ENCODE measurements at places on chromosomes 7 and 10. TPM values are rescaled to one million over a fixed set of nuclear protein-coding genes. Genes with fewer than 3 reads are reported as not detected.
A peak's percentile ranks its signal among the peaks of the same experiment; 100 is the strongest.

DNA sequence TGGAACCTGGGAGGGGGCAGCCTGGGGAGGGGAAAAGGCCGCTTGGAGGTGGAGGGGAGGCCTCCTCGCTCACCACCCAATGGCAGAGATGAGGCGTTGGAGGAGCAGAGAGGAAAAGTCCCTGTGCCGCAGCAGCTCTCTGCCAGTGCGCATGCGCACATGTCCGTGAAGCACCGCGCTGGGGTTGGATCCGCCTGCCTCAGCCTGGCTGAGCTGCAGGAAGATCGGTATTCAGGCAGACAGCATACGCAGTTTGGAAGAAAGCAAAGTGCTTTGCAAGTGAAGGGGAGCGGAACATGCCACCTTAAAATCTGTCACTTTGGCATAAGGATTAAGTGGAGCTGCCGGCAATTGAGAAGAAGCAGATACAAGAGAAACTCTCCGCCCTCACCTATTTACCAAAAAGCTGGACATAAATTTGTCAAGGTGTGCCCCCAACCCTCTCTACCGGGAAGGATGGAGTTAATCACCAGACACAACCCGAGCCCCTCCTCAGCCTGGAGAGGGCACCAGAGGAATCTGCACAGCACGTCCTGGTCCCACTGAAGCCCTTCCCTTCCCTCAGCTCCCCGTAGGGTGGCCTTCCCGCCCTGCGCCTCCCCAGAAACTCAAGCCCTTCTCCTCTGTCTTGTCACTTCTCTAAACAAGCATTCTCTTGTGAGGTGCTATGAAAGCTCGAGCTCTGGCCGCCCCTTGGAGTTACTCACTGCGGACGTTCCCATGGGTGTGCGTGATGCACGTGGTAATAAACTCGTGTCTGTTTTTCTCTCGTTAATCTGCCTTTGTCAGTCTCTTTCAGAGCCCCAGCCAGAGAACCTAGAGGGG, 32.2 kb upstream of the TMEM72 start:
- DNase-seq, result peak; percentile 42

GRCh38 chr7:141785706-141786552, 4.1 kb upstream of the TAS2R5 start:
- DNase-seq, result no peak

DNA sequence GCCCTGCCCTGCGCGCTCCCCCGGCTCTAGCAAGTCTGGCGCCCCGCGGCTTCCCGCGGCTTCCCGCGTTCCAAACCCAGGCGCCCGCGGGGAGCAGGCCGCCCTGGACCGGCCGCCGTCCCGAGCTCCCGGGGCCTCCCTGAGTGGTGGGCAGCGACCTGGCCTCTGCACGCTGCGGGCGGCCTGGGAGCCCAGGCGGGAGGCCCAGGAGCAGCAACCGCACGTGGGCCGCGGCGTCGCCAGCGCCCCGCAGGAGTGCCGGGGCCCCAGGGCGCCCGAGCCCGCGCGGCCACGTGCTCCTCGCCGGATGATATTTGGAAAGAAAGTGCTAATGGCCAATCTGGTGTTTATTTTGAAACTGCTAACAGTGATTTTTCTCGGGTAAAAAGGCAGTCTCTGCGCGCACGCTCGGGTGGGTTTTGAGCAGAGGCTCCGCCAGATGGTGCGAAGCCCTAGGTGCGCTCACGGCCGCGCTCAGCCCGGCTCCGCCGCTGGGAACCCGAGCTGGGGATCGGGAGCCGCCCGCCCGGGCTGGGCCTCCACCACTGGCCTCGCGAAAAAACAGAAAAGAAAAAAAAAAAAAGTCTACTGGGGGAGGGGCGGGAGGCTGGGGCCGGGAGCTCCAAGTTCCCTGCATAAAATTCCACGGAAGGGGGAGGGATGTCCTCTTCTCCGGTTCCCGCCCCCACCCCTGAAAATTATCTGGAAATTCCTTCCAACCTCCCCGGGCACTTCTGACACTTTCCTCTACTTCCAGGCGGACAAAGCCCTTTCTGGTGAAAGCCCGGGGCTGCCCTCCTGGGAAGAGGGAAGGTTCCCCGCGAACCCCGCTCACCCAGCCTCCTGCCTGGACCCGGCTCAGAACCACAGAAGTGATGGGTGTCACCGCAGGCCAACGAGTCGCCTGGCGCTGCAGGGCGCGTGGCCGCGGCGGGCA, 4.3 kb downstream of the EBF3 start:
- no peak for DNase-seq

- DNase-seq, result no peak
Measured at GRCh38 chr10:15448598-15448997, 77.5 kb upstream of the FAM171A1 start.

GRCh38 chr10:23205972-23206642, 14.0 kb downstream of the PTF1A start:
- no peak for DNase-seq

GRCh38 chr10:100496567-100496966, 23.1 kb downstream of the SEC31B start:
- no peak for DNase-seq

DNA sequence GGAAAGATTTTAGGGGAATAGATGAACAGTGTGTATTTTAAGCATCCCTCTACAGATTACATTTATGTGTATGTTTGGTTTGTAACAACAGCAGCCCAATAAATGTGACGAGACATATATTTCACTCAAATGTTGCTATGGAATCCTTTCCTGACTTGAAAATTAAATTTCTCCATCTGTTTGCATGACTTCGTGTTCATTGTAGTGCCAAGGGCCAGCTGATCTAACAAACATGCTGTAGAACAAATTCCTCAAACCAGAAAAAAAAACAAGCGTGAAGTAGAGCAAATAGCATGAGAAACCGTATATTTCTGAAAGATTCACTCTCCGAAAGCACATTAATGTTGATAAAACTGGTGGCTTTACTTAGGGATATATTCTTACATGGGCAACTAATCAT, 87.8 kb downstream of the NRCAM start:
- DNase-seq, result no peak

DNA sequence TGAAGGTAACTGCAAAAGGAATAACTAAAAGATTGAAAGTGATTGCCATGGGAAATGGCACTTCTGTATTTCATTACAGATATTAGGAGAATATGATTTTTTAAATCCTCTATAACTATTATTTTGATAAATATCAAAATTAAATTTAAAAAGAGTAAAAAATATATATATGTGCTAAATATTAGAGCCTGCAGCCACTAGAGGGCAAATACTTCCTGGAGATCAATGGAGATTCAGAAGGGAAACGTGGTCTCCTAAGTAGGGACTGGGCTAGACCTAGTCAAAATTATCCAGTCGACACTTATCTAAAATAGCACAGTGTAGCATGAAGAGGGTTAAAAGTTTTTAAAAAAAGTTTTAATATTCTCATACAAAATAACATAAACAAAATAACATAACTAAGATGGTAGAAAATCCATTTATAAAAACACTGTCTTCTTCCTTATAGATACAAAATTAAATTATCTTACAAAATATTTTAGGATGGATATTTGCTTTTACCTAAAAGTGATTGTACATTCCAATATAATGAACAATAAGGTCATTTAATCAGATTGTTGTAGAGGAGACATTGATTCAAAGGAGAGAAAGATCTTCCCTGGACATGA, 434.3 kb downstream of the MDFIC start:
- no peak for DNase-seq

DNA sequence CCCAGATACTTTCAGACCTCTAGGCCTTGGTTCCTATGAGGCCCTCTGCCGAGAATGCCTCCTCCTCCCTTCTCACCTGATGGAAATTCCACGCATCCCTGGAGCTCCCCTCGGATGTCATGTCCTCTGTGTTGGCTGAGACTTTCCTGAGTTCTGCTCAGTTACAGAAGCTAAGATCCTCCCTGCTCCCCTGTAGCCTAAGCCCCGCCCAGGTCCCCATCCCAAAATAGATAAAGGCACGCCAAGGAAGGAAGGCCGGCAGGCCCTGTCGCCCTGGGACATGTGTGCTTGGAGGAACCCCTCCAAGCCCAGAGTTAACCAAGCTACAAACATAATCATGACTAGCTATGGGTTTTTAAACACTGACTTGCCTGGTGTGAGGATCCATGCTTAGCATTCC, 123.5 kb downstream of the SORBS1 start:
- no peak for DNase-seq

GRCh38 chr10:100896876-100897461, 15.8 kb upstream of the SLF2 start:
- no peak for DNase-seq

- no peak for DNase-seq
Measured at GRCh38 chr7:92058040-92058439, 76.2 kb downstream of the CYP51A1 start.

GRCh38 chr7:132471515-132471914, 104.8 kb downstream of the PLXNA4 start:
- no peak for DNase-seq

GRCh38 chr10:124516746-124517397, 55.2 kb downstream of the LHPP start:
- no peak for DNase-seq

DNA sequence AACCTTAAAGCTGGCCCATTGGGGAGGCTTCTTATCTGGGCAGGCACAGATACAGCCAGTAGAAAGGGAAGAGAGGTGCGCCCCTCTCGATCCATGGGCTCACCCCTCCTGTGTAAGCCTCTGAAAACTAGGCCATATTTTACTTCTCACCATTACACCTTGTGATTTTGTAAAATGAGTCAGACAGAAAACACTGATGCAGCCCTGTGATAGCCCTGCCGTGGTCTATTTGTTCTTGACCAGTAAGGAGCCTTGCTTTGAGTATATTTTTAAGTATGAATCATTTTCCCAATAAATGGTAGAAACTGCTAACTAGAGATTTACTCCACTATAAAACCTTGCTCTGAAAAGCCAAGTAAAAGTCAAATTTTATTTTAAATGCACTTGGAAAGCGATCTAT, 329.8 kb upstream of the MBL2 start:
- DNase-seq, result no peak

- DNase-seq, result no peak
Measured at GRCh38 chr7:149310113-149310836, 48.3 kb downstream of the ZNF783 start.

- DNase-seq, result no peak
Measured at GRCh38 chr7:105849122-105849855, 27.1 kb downstream of the ATXN7L1 start.

GRCh38 chr7:22589641-22590201, 89.7 kb upstream of the STEAP1B start:
- no peak for DNase-seq

GRCh38 chr7:6639032-6639431, 1.9 kb downstream of the ZNF316 start:
- DNase-seq, result no peak

DNA sequence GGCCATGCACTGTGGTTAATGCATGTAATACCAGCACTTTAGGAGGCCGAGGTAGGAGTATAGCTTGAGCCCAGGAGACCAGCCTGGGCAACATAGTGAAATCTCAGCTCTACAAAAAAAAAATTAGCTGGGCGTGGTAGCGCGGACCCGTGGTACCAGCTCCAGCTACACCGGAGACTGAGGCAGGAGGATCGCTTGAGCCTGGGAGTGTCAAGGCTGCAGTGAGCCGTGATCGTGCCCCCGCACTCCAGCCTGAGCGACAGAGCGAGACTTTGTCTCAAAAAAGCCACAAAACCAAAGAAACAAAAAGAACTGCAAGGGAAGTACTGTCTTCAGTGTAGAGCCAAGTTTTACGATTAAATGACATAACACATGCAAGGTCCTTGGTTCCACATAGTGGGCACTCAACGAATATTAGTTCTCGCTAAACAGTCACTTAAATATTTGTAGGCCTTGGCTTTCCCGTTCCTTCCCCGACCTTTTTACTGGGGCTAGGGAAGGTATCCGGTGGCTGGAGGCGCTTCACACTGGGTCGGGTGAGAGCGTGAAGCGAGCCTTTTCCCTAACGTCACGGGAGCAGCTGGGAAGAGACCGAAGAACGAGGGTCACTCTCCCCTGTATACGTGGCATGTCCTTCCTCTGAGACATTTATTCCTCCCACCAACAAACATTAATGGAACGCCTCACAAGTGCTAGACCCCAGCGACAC, 993 bp upstream of the SND1 start:
- DNase-seq, result no peak

DNA sequence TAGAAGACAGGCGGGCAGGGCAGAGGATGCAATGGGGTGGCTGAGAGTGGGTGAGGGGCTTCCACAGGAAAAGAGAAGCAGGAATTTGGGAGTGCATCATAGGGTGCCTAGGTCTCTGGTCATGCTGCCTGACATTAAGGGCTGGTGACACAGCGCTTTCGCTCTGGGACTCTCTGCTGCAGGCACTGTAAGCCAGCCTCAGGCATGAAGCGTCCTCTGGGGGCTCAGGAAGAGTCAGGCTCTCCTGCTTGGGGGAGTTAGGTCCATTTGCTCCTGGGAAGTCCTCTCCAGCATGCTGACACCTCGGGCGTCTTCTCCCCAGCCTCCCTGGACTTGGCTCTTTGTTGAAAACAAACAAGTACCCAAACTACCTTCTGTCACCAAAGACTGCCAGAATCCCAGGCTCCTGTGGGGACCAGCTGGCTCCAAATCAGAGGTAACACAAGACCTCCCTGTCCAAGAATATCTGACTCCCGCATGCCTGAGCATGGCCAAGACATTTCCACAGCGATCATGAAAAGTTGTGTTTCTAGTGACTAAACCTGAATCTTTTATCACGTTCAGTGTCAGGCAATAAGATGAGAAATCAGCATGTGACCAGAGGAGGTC, 55.4 kb downstream of the GPR26 start:
- no peak for DNase-seq

GRCh38 chr7:28484606-28484935, 72.3 kb downstream of the CREB5 start:
- no peak for DNase-seq

DNA sequence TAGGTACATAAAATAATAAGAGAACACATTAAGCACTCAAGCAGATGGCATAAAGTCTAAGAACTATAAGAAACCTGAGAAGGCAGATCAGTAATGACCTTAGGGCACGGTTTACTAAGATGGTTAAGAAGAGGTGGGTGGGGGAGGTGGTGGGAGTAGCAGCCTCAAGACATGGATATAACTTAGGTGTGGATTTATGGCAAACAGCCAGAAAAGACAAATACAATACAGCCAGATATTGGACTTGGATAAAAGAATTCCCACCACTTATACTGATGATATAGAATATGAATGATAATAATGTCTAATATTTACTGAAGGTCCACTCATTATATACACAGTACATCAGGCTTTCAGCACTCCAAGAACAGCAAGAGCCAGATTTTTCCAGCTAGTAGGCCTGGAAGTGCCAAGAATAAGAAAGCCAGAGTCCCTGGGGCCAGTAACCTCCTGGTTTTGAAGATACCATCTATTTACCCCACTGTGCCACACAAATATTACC, 11.9 kb downstream of the DPY19L1 start:
- no peak for DNase-seq

- no peak for DNase-seq
Measured at GRCh38 chr7:108736221-108736891, 166.7 kb downstream of the DNAJB9 start.

Gene GRID2IP
- total RNA-seq, result not detected

Gene POLR2J
- 15.4 TPM for total RNA-seq

Gene EMX2
- total RNA-seq, result not detected

Gene MMD2
- total RNA-seq, result not detected

Gene SP8
- not detected for total RNA-seq

Gene BICC1
- total RNA-seq, result 14.8 TPM

Gene THSD7A
- total RNA-seq, result 4.1 TPM

Gene IDI2
- not detected for total RNA-seq

Gene PIK3AP1
- 27.3 TPM for total RNA-seq

Gene KBTBD2
- total RNA-seq, result 55.2 TPM

Gene CYP3A4
- total RNA-seq, result 0.60 TPM

Gene AKR1C4
- total RNA-seq, result not detected

Measured in omental fat pad (tissue), 4 donors.